Activated CD8-positive, alpha-beta memory T cell treated with anti-CD3 and anti-CD28 coated beads for 1 hour (primary cell): ENCODE measurements at places on chromosomes 7 and 10.

GRCh38 chr10:89981891-89982290, 280.5 kb downstream of the KIF20B start:
- no peak for DNase-seq

DNA sequence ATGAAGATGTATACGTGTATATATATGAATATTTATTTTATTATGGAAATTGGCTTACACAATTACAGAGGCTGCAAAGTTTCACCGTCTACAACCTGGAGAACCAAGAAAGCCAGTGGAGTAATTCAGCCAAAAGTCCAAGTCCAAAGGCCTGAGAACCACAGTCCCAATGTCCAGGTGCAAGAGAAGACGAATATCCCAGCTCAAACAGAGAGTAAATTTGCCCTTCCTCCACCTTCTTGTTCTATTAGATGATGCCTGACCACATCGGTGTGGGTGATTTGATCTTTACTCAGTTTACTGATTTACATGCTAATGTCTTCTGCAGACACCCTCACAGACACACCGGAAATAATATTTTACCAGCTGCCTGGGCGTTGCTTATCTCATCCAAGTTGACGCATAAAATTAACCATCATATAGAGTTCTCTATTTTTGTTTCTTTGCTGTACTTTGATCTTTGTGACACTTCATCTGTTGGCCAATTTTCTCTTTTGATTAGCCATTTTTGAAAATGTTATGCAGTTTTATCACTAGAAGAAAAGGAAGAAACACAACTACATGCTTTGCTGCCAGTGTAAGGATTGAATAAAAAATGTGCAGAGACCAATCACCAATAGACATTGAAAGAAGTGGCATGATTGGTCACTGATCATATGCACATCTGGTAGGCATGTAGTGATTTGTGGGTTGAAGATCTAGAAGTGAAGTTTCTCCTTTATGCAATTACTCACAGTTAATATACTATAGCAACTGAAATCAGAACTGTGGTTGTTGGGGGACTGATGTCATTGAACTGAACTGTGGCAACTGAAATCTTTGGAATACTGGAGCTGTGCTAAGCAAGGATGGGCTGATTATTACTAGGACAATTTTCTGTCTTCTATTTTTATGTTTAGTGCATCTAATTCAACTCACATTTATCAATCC, 68.5 kb downstream of the EPDR1 start:
- no peak for DNase-seq

DNA sequence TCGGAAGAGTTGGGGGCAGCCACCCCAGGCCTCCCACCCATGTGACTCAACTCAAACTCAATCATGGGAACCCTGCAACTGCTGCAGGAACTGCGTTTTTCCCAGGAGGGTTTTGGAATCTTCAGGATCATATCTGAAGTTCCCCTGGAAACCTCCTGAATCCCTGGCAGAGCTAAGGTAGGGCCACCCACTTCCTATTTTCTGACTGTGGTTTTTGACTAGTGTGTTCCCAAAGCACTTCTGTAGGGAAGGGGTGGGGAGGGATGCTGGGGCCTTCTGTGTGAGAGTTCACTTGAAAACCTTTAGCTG, 127.6 kb upstream of the UNC5B start:
- DNase-seq, result no peak

DNA sequence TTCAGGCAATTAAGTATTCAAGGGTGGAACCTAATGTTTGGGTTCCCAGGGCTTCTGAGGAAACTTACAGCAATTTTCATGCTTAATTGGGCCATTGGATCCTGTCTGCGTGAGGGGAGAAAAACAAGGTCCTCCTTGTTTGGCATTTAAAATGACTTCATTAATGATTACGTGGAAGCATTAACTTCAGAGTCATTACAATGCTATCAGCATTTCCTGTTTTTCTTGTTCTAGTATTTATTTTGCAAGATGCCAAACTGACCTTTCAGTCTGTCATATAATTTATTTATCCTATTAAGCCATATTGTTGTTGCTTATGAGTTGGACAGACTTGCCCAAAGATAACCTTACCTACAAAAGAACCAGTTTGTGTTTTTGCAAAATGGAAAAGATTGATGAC, 324.1 kb upstream of the LRRN3 start:
- no peak for DNase-seq

- DNase-seq, result no peak
These were observed 9.7 kb downstream of the CFAP46 start for GRCh38 chr10:132932461-132933307.
